ENCODE measurements at places on chromosomes 2 and 18. TPM values are rescaled to one million over a fixed set of nuclear protein-coding genes. Genes with fewer than 3 reads are reported as not detected.

FABP1 gene
- not detected for total RNA-seq

GRCh38 chr2:6657136-6657535 lies 208.6 kb downstream of the CMPK2 start:
- no peak for DNase-seq

GRCh38 chr2:3533836-3534235 lies 14.5 kb upstream of the ADI1 start:
- no peak for DNase-seq

GRCh38 chr18:677145-677544 lies 19.7 kb downstream of the TYMS start:
- DNase-seq, result no peak

- DNase-seq, result no peak
Measured at GRCh38 chr2:9815076-9815475, 28.2 kb upstream of the TAF1B start.

- no peak for DNase-seq
Measured at GRCh38 chr18:63895190-63895589, 7.7 kb downstream of the SERPINB2 start.

GRCh38 chr2:172919732-172920131 lies 155.9 kb upstream of the MAP3K20 start:
- no peak for DNase-seq

GNAL gene
- total RNA-seq, result 8.6 TPM

Measured in NCI-H460 (cell line).